ENCODE measurements at places on chromosomes 3 and 15.

- no peak for DNase-seq
These were observed 17.6 kb downstream of the CTSH start for GRCh38 chr15:78927077-78927790.

GRCh38 chr15:47473832-47474231 lies 243.5 kb upstream of the SEMA6D start:
- no peak for DNase-seq

- no peak for DNase-seq
These were observed 8.7 kb downstream of the CYP1A1 start for GRCh38 chr15:74716651-74717050.

DNA sequence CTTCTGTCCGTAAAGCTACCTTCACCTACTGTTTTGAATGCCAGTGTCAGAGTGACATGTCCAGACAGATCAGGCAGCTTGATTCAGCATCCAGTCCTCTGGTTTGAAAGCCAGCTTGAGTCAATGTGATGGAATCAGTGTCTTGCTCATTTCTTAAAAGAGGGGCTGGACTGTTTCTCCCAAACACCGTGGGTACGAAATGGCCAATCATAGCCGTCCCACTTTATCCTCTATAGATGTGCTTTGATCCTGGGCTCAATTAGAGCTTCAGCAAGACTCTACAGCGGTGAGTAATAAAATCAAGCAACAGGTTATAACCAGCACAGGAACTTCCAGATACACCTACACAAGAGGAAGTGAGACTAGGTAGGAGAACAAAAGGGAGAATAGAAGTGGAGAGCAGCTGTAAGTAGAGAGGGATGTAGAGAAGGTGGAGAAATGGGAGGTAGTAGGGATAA lies 17.0 kb upstream of the OR5K1 start:
- DNase-seq = no peak

- no peak for DNase-seq
These were observed 58.6 kb upstream of the PHLDB2 start for GRCh38 chr3:111800472-111800871.

DNA sequence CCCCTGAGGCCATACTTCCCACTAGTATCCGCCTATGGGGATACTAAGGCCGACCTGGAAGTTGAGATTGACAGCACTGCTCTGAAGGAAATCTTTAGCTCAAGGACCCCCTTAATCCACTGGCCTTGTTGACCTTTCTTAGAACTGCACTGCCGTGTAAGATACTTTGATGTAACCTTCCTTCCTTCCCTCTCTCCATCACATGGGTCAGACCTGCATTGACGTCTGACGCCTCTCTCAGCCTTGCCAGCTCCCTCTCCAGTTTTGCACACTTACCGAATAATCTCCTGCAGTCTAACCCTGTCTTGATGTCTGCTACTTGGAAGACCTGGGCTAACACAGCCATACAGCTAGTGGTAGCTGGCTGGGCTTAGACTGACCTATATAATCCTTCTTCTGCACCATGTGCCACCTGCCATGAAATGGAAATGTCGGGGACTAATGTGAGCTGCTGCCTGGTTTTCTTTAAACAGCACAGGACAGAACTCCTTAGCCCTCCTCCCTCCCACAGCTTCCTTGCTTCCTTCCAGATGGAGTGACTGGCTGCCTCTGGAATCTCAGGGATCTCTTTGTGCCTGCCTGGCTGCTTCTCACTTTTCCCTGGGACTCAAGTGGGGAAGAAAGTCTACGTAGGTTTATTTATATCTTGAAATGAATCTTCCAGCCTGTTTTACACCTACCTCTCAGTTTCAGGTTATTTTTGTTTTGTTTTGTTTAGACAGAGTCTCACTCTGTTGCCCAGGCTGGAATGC lies 39.2 kb upstream of the HERC1 start:
- no peak for DNase-seq

DNA sequence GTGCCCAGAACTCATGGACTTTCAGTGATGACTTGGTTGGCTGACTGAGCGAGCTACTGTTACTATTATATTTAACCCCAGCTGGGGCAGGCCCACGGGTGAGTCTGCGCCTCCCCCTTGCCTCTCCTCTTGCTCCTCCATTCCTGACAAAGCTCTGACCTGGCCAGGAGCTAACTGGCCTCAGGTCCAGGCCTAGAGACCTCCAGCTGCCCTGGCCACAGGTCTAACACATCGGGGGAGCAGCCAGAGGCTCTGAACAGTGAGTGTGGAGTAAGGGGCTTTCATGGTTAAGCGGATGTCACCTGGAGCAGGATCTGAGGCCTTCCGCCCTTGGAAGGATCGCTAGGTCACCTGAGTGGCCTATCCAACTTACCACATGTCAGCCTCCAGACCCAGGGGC lies 96.3 kb upstream of the HERC1 start:
- no peak for DNase-seq

- DNase-seq = no peak
These were observed 938.6 kb downstream of the NTRK3 start for GRCh38 chr15:87317900-87318299.

GRCh38 chr15:76313731-76314130 lies 2.5 kb upstream of the ETFA start:
- no peak for DNase-seq

- no peak for DNase-seq
These were observed 55.5 kb downstream of the LRRC28 start for GRCh38 chr15:99306694-99307338.

- DNase-seq = no peak
These were observed 213.2 kb upstream of the NR2F2 start for GRCh38 chr15:96117270-96117669.

DNA sequence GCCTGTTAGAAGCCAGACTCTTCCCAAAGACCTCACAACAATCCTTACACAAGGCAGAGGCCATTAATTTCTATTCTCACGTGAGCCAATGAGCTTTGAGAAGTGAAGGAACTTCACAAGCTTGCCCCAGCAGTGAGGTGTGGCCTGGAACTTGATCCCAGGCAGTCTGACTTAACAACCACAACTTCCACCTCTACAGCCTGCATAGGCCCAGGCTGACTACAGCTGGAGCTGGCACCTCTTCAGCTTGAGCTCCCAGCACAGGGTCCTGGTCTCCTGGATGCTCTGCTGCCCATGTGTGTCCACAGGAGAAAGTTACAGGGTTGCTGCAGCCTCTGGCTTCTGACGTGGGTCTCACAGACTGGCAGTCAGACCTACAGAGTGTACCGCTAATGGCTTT lies 111.0 kb downstream of the ERC2 start:
- DNase-seq = no peak

GRCh38 chr3:56811546-56812202 lies 9.9 kb upstream of the ARHGEF3 start:
- DNase-seq = no peak

GRCh38 chr3:9721015-9721699 lies 10.4 kb upstream of the BRPF1 start:
- no peak for DNase-seq

GRCh38 chr3:104989878-104990277 lies 376.8 kb upstream of the ALCAM start:
- DNase-seq = no peak

Measured in cortex of kidney (tissue), 1 donor.